ENCODE measurements at places on chromosomes 5 and 9.

DNA sequence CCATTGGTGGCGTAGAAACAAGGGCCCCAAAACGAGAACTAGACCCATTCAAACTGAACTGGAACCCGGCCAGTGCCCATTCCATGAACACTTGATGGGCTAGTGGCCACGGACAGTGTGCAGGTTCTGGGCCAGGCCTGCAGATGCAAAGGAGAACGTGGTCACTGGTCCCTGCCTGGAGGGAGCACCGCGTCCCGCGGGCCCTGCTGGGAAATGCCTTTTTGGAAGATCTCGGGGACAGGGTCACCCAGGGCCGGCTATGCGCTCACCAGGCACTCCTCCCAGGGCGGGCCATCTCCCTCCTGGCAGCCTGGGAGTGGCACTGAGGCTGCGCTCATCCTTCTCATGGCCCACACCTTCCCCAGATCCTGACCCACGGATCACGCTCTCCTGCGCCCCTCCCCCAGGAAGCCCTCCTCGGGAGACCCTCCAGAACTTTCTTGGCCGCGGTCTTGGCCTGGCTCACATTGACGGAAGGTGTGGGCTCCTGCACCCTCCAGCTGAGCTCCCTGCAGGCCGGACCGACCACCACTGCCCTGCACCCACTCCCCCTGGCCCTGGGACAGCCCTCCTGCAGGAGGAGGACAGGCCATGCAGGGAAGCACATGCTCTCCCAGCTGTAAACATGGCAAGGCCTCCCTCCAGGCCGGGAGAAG is 2.8 kb upstream of the DIPK1B start:
- DNase-seq: no peak

GRCh38 chr5:62330302-62330701 is 24.3 kb downstream of the KIF2A start:
- no peak for DNase-seq

DNA sequence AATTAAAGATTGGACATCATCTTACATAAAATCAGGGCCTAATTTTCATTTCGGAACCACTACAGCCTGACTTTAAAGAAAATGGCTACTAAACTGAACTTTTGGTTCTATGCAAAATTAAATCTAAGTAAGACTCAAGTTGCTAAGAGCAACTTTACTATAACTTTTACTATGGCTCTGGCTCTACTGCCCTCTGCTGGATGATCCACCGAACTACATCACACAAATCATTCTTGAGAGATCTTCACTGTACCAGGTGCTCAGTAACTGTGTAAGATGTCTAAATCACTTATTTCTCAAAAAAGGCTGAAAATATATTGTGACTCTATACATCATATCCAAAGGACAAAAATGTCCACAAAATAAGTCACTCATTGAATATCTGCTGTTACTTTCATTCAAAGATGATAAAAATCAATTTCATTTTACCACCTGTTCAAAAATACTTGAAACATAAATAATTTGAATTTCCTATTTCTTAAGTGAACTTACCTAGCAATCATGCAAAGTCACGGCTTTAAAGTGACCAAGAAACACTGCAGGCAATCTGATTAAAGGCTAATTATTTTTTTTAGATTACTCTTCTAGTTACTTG is 13.5 kb downstream of the MOCS2 start:
- DNase-seq: peak; percentile 36

DNA sequence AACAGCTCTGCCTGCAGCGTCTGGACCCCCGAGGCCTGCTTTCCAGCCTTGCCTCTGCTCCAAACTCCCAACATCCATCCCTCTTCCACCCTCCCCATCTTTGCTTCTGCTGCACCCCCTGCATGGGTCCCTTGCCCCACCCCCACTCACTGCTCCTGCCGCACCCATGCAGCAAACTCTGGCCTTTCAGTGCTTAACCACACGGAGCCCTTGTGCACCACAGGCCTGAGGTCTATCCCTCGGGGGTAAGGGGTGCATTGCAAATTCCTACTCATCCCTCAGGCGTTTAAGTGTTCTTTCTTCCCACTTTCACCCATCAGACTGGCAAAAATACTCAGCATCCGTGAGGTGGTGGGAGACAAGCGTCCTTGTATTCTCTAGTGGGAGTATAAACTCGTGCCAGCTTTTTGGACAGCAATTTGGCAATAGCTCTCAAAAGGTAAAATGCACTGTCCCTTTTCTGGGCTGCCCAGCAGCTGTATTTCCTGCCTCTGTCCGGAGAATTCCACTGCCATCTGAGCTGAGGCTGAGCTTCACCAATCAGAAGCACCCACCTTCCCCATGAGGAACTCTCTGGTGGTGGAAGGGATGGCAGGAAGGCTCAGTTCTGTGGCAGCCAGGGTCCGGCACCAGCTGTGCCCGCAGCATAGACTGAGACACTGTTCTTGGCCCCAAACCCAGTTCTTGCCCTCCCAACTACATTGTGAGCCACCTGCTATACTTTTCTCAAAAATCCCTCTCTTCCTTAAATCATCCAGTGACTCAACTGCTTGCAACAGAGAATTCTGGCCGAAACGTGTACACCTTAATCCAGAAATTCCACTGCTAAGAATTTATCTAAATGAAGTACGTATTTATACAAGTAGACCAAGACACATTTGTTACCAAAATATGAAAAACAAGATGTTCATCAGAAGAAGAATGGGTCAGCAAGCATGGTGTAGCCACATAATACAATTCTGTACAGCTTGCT is 15.0 kb downstream of the PSMB7 start:
- DNase-seq: no peak

DNA sequence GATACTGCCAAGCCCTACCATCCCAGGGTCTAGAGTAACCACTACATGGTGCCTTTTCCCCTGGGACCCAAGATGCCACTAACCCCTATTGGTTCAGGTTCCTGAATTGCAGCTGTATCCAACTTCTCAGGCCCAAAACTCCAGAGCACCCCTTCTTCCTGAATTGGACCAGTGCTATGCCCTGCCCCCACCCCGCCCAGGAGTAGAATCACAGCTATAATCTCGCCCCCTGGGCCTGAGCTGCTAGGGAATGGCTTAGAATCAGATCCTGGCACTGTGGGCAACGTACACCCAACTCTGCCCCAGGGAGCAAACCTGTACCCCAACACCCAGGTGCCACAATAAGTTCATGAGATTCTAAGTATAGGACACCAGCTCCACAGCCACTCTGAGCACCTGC is 206.3 kb downstream of the CACNA1B start:
- no peak for DNase-seq

- DNase-seq: no peak
Observed at GRCh38 chr9:107221321-107221720, 61.8 kb upstream of the RAD23B start.

Measured in right renal pelvis (tissue), 4 donors.